ENCODE measurements at places on chromosomes 1 and 21. TPM values are rescaled to one million over a fixed set of nuclear protein-coding genes. Genes with fewer than 3 reads are reported as not detected.

DNA sequence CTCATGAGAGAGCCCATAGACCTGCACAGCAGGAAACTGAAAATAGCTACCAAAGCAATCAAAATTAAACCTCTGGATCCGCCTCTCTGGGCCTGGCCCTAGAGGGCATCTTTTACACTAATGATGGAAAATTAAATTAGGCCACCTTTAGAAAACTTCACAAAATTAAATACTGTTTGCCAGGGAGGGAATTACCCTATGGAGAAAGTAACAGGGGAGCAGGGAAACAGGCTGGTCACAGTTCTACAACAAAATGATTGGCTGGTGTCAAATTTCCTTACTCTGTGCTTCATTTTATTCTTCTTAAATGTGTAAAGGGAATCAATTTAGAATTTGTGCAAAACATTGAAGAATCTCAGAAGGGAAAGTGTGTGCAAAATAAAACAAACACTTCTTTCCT, 62.4 kb downstream of the SPATA46 start:
- H3K4me1 ChIP-seq, result no peaks in the 10 kb centered on the region
- H3K4me3 ChIP-seq, result no peak overlapping the region
- H3K36me3 ChIP-seq, result no peaks in the 10 kb centered on the region
- no peak for DNase-seq
- H3K27me3 ChIP-seq, result no peaks in the 10 kb centered on the region

DNA sequence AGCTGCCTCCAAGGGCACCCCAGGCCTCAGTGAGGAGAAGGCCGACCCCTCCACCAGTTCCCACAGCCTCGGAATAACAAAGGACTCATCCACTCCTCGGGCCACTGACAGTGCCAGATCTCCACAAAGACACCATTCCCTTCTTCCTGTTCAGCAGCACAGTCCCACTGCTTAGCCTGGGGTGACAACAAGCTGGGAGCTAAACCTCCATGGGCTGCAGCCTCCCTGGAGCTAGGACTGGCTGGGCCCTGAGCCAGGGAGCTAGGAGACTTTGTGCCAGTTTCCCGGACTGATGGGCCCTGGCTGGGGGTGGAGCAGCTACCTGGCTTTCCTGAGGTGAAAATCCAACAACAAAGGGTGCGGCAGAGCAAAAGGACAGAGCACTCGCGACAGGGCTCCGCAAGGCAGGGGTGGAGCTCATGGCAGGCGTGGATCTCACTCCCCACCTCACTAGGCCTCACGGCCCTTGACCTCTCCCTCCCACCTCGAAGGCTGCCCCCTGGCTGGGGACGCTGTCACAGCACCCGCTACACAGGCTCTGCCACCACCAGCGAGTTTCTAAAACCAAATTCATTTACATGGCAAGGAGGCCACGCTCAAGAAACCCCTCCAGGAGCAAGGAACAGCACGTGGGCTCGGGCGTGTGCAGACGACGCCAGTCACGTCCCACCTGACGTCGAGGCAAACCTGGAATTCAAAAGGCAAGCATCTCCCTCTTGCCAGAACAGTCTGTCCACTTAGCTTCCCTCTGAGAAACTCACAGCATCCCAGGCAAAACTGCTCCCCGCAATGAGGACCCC, 13.8 kb downstream of the SLC35E2B start:
- H3K36me3 ChIP-seq, result peaks cover 10% of the 10 kb centered on the region
- H3K4me3 ChIP-seq, result peak overlapping the region; percentile 77
- H3K27me3 ChIP-seq, result no peaks in the 10 kb centered on the region
- peaks cover 34% of the 10 kb centered on the region for H3K4me1 ChIP-seq

The ANKRD45 gene
- total RNA-seq, result not detected

The HCRTR1 gene
- total RNA-seq, result not detected
